Activated CD4-positive, alpha-beta T cell treated with anti-CD3 and anti-CD28 coated beads, Interleukin-2, Interleukin-6, amounts not matched to agents 100 ng/mL and 50 ng/mL, durations not matched to agents 16 hours and 8 hours (primary cell): ENCODE measurements at places on chromosomes 6 and 20.
A peak's percentile ranks its signal among the peaks of the same experiment; 100 is the strongest.

DNA sequence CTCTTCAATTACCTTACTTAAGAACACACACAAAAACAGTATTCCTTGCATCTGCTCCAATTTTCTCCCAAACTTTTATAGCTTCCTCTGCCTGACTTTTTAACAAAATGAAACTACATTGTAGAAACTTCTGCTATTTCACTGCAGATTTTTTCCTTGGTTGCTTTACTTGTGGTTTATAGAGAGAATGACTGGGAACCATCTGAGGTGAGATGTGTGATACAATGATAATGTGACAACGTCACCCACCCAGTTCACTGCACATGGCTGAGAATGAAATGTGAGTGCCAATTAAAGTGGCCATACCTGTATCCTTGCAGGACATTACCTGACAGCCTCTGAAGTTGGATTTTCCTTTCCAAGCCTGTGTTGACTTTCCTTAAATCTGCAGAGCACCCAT is 258.4 kb downstream of the CD83 start:
- no peak for DNase-seq

DNA sequence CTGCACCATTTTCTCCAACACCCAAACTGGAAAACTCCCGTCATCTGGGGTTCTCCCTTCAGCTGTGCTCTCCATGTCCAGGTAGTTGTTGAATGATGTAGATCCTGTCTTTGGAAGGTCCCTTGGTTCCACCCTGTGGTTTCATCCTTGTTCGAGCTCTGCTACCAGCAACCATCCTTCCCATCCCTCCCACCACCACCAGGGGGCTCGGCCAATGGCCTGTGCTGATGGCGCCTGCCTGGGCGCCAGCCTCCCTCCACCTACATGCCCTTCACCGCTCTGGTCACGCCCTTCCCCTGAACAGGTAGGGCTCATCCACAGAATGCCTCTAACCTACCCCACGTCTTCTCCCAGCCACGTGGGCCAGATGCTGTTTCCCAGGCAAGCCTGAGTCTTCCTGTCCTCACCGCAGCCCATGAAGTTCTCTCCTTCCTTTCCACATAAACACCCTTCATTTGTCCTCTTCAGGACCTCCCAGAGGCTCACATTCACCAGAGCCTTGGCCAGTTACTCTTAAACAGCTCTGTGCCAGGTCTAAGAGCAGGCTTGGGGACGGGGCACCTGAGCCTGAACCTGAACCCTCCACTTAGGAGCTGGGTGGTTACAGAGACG is 75.1 kb upstream of the DUSP22 start:
- DNase-seq: peak; percentile 60

GRCh38 chr20:46222521-46223007 is 85.7 kb downstream of the CDH22 start:
- DNase-seq: no peak

- DNase-seq: no peak
Measured at GRCh38 chr6:99490608-99491007, 24.6 kb downstream of the USP45 start.

GRCh38 chr6:166435574-166435973 is 52.8 kb upstream of the MPC1 start:
- no peak for DNase-seq

- no peak for DNase-seq
Measured at GRCh38 chr6:44489910-44490604, 102.6 kb downstream of the CDC5L start.
